ENCODE measurements at places on chromosomes 4 and X.

DNA sequence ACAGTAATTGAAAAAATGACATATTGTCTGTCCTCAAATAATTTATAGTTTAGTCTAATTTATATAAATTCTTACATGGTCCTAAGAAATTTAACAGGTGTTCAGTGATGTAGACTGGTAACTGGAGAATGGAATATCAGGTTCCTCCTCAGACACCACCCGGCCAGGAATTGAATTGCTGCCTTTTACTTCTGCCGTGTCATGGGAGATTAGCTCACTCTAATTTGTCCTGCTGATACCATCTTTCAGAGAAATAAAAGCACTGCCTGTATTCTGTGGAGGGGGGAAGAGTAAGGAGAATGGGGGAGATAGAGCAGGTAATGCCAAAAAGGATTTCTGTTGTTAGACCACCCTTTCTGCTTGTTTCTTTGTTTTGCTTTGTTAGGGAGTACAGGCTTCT lies 125.2 kb upstream of the KLHL4 start:
- DNase-seq: no peak

GRCh38 chr4:110442309-110442708 lies 33.6 kb upstream of the ENPEP start:
- DNase-seq: no peak

DNA sequence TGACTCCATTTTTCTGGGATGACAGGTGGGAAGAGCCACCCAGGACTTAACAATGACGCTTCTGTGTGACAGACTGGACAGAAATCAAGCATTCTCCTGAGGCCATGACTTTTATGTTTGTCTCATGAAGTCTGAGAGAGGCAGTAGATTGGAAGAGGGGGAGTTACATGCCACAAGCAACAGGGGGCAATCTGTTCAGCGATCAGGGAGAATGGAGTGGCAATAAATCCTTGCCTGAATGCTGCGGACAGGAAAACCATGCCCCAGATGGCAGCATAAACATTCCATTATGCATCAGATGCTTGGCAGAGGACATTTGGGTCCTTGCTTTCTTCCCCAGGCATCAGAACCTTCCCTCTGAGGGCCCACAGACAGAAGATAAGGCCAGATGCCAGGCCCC lies 312.4 kb upstream of the DIPK2B start:
- no peak for DNase-seq

GRCh38 chr4:25823632-25824031 lies 39.2 kb downstream of the SEL1L3 start:
- DNase-seq: no peak

DNA sequence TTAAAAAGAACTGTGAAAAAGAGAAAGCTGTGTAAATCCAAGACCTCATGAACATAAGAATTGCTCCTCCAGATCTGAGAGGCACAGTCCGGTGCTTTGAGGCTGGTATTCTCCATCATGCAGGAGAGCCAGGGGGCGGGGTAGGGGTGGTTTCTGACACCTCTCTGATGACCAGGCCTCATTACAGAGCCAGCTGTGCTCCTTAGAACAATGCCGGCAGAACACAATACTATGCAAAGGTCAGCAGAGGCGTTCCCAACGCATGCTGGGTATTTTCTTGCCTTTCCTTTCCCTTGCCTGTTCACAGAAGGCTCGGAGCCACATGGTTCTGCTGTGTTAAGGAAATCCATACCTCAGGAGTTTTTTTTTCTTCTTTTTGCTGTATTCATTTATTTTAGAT lies 91.2 kb upstream of the SOD3 start:
- no peak for DNase-seq

GRCh38 chr4:118727360-118727759 lies 42.2 kb downstream of the METTL14 start:
- no peak for DNase-seq

DNA sequence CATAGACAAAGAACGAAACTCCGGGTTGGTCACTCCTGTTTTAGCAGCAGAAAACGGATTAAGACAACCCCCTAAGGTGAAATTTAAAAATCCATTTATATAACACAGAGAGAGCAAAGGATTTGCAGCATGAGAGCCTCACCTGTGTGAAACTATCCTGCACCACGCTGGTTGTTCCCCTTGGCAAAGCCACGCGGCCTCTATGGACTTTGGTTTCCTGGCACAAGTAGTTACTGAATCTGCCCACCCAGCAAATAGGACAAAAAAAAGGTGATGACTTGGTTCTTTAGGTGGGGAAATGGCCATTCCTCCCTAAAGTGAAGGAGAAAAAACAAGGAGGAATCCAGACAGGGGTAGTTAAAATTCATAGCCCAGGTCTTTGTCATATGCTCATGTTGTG lies 133.1 kb downstream of the PLS3 start:
- no peak for DNase-seq

DNA sequence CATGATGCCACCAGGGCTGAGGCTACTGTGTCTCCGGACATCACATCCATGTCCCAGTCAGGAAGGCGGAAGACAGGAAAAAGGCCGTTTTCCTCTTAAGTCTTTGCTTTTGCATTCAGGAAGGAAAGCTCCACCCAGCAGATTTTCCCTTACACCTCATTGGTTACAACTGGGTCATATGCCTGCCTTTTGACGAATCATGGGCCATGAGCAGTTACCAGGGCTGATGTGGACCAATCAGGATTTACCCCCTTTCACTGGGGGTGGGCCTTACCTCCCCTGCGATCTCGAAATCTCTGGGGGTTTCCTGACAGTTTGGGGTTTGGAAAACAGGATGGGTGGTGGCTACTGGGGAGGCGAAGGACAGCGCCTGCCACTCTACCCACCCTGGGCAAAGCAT lies 52.5 kb upstream of the GRPEL1 start:
- DNase-seq: no peak

GRCh38 chrX:118356154-118356701 lies 10.3 kb downstream of the WDR44 start:
- no peak for DNase-seq

DNA sequence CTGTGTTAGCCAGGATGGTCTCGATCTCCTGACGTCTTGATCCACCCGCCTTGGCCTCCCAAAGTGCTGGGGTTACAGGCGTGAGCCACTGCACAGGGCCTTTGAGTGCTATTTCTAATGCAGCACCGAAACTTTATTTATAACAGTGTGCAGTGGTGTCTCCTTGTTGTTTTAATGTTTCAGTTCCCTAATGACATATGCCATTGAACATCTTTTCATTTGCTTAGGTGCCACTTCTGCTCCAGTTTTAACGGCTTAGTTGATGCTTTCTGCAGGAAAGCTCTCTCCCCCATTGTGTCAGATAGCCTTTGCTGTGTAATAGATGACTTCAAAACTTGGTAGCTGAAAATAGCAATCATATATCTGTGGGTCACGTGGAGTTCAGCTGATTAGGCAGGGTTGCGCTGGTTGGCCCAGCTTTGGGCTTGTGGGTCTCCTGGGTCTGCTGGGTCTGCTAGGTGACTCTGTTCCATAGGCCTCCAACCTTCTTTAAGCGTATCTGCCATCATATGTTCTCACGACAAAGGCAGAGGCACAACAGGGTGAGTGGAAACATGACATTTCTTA lies 76.4 kb upstream of the SHISA3 start:
- DNase-seq: no peak

DNA sequence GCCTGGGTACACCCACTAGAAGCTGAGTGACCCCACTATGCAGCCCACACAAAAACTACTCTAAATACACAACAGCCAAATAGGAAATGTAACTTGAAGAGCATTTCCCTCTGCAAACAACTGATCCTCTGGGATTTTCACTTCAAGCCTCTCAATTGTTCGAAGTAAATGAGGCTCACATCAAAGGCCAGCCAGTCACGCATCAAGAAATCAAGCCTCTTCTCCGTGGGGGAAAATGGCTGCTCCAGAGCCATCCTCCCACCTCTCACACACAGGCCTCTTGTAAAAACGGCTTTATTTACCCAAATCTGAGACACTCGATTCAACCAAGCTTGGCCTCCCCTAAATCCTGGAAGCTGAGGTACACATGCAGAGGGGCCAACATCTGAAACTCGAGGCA lies 14.3 kb downstream of the PCDH19 start:
- DNase-seq: no peak

GRCh38 chr4:183260491-183261151 lies 59.5 kb downstream of the CLDN22 start:
- DNase-seq: no peak

- no peak for DNase-seq
These were observed 723.9 kb downstream of the FAT4 start for GRCh38 chr4:126038502-126039144.

GRCh38 chrX:77937291-77937690 lies 26.8 kb downstream of the ATP7A start:
- no peak for DNase-seq

DNA sequence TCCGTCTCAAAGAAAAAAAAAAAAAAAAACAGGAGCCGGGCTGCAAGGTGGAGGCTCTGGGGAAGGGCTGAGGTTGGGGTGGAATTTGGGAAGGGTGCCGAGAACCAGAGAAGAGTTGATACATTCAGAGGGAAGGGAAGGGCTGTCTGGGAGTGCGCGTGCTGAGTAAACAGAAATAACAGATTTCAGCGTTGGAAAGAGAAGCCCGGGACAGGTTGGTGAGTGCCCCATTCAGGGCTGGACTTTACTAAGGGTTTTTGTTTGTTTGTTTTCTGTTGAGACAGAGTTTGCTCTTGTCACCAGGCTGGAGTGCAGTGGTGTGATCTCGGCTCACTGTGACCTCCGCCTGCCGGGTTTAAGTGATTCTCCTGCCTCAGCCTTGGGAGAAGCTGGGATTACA lies 1.7 kb upstream of the IL3RA start:
- DNase-seq: no peak

- no peak for DNase-seq
These were observed 181.3 kb upstream of the KLF3 start for GRCh38 chr4:38482696-38483095.

GRCh38 chr4:10619220-10619619 lies 65.3 kb downstream of the CLNK start:
- DNase-seq: no peak

GRCh38 chr4:121789960-121790829 lies 10.9 kb upstream of the EXOSC9 start:
- DNase-seq: no peak

DNA sequence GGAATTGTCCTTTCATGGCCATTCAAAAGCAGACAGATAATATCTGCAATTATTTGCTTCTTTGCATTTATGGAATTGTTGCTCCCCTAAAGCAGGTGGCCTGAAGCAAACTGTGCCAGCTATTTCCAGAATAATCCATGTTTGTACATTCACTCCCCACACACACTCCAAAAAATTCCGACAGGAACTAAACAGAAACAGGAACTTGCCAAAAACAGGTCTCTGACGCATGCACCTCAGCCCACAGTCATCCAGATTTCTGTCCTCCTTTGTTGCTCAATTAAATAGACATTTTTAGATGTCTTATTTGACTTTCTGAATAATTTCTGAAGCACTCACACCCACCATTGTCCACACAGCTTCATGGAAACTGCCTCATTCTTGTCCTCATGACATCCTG lies 71.5 kb upstream of the EDNRA start:
- no peak for DNase-seq

DNA sequence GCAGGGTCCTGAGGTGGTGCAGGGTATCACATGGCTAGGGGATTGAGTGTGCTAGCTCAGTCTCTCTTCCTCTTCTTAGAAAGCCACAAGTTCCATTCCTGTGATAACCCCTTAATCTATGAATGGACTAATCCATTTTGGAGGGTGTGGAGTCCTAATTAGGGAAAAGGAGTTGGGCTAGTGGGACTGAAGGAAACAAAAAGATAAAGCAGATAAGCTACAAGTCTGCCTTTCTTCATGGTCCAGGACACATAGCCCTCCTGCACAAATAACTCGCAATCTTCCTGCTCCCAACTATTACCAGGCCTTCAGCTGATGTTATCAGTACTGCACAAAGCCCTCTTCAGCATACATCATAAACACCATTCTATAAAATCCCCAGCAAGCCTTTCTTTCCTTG lies 44.2 kb downstream of the ZNF81 start:
- DNase-seq: no peak

GRCh38 chr4:118177126-118177525 lies 142.8 kb downstream of the NDST3 start:
- DNase-seq: no peak

DNA sequence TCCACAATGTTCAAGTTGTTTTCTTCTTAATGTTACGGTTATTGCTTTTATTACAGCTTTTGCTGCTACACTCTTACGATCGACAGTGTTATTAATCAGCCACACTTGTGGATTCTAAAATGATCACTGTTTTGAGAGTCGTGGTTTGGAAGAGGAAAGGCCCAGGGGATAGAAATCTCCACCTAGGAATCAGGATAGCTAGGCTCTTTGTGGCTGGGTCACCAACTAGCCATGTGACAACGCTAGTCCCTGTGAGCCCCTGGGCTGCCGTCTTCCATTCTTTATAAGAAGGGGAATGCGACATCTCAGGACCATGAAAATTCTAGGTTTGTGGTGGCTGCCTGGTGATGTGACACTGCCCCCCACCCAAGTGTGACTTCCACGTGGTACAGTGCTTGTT lies 380 bp downstream of the SLC34A2 start:
- no peak for DNase-seq

DNA sequence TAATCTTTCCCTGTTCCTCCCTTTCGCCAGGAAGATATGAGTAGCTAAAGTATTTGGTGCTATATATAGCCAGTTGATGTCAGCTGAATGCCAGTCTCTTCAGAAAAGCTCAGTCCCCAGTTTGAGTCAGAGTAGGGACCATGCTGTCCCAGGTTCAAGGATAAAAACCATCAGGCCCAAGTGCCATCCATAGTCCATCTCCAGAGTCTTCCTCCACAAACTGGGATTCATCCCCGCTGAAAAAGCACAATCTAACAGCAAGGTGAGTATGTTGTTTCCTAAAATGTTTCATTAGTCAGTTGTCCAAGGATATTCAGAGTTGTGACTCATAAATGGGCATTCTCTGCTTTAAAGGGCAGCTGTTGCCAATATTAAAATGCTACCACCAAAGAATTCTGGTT lies at the start of gene MYOZ2:
MYOZ2 (plus strand) TSS at position 112 of the 401 bp plus-strand sequence. CDS start 694 bp downstream, outside the sequence.
- DNase-seq: no peak

GRCh38 chr4:60389633-60390032 lies 810.5 kb upstream of the ADGRL3 start:
- no peak for DNase-seq

GRCh38 chr4:103947617-103948016 lies 227.8 kb upstream of the TACR3 start:
- no peak for DNase-seq

- no peak for DNase-seq
These were observed 36.4 kb downstream of the TMEM150C start for GRCh38 chr4:82525307-82525911.
